NCI-H345 (cell line): ENCODE measurements at places on chromosomes 11 and 22.
A peak's percentile ranks its signal among the peaks of the same experiment; 100 is the strongest.

GRCh38 chr22:30214703-30215407 lies 31.7 kb downstream of the LIF start:
- peak; percentile 49 for DNase-seq

- DNase-seq, result no peak
Observed at GRCh38 chr11:64004590-64004984, 18.3 kb downstream of the OTUB1 start.

GRCh38 chr22:48749555-48750227 lies 1078.0 kb downstream of the BRD1 start:
- no peak for DNase-seq

DNA sequence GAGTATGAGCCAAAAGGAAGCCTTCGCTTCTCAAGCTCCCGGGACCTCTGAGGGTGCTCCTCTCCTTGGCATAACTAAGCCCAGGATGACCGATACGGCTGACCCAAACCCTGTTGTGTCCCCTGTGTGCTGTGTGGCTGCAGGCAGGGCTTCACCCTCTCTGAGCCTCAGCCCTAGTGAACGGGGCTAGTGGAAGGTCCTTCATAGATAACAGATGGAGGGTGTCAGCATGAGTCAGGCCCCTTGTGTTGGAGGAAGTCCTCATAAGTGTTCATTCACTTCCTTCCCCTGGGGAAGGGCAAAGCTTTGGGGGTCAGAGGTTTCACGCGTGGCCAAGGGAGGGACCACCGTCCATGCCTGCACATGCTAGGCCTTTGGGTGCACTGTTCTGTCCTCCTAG lies 21.5 kb downstream of the SHISAL1 start:
- no peak for DNase-seq

GRCh38 chr11:47507563-47508239 lies 45.2 kb downstream of the CELF1 start:
- no peak for DNase-seq

- peak; percentile 8 for DNase-seq
Observed at GRCh38 chr22:24066865-24067264, 55.8 kb downstream of the CABIN1 start.

DNA sequence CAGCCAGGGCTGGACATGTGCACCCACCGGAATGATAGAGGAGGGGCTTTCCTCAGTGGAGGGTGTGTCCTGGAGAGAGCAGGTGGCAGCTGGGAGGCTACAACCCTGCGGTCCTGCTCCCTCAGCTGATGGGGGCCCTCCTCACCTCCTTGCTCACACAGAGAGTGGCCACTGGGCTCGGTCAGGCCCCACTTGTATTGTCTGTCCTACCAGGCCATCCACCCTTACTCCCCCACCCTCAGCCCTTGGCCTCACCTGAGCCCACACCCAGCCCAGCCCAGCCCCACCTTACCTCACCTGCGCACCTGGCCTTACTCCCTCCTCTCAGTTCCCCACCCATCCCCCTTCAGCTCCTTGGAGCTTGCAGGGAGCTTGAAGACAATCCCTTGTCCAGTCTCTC lies 3.1 kb downstream of the TRPM5 start:
- DNase-seq, result no peak

DNA sequence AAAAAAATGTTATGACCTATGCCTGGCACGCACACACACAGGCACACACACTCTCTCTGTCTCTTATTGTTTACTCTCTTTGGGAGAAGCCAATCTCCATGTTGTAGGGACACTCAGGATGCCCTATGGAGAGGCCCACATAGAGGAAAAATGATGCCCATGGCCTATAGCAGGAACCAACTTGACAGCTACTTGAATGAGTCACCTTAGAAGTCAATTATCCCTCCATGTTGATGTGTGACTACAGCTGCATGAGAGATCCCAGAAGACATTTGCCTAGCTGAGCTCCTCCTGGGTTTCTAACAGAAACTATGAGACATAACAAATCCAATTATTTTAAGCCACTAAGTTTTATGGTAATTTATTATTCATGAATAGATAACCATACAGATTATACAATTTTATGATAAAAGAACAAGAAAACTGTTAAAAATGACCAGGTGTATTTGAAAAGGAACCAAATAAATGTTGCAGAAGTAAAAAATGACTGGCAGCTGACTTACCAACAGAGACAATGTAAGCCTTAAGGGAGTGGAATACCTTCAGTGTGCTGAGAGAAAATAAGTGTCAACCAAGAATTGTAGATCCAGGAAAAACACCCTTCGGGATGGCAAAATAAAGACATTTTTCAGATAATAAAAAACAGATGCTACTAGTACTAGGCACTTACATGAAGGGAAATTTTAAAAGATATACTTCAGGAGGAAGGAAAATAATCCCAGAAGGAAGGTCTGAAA lies 403.7 kb upstream of the SYN3 start:
- no peak for DNase-seq

GRCh38 chr11:42841556-42841955 lies 470.2 kb upstream of the API5 start:
- no peak for DNase-seq

- no peak for DNase-seq
Observed at GRCh38 chr11:128476729-128477128, 110.6 kb downstream of the ETS1 start.

- DNase-seq, result no peak
Observed at GRCh38 chr11:92801685-92802084, 167.8 kb upstream of the MTNR1B start.

GRCh38 chr11:19919050-19919561 lies 206.5 kb downstream of the NAV2 start:
- peak; percentile 31 for DNase-seq

DNA sequence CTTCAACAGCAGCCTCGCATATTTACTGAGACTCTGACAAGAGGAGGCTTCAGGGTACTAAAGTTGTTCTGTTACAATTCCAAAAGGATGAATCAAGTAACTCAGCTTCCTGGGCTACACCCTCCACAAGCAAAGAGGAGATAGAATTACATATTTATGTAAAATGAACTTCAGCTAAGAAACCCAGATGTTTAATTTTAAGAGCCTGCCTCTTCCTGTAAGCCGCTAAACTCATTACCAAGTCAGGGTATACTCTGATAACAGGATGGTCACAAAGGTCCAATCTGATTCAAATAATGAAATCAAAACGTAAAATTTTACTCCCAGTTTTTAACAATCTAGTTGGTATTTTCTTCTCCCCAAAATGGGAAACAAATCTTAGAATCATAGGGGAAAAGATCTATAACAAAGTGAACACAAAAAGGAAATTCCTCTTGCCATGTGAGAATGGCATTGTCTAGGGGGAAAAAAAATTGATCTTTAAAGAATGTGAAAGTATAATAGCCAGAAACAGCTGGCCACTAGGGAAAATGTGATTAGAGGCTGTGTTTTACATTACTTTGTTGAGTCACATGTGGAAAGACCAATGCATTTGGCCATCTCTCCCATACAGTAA lies 30.9 kb downstream of the CHEK2 start:
- DNase-seq, result no peak

- no peak for DNase-seq
Observed at GRCh38 chr11:131274233-131274632, 96.2 kb upstream of the NTM start.

GRCh38 chr11:112377946-112378345 lies 117.3 kb upstream of the PLET1 start:
- DNase-seq, result no peak

DNA sequence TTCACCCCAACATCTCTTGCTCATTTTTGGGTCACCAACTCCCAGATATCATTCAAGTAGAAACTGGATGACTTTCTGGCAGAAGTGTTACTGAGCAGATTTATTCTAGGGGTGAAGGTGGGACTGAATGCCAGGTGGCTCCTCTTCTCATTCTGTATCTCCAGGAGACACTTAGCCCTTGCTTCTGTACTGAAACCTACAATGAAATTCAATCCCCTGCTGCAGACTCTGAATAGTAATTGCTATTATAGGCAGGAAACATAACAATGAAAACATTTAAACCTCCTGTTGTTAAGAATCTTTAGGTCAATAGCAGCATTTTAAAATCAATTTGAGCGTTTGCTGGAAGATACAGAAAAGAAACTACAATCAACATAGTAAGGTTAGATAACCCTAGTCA lies 879.4 kb upstream of the TENM4 start:
- DNase-seq, result peak; percentile 49

GRCh38 chr11:126452241-126453101 lies 97.0 kb downstream of the ST3GAL4 start:
- DNase-seq, result no peak

GRCh38 chr22:19703869-19704268 lies 10.4 kb upstream of the SEPTIN5 start:
- DNase-seq, result peak; percentile 53

DNA sequence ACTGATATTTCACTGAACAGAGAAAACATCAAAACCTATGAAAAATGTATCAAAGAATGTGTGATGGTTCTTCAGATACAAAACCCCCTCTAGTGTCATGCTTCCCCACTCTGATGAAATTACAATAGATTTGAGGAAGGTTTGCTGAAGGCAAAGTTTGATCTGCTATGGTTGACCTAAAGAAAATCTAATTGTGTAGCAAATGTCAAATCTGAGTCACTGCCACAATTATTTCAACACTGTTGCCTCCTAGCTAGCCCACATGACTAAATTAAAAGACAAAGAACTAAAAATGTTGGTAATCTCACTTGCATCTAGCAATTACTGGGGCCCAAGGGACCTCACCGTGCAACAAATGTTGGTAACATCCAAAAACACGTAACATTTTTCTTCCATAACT lies 728.0 kb downstream of the DLG2 start:
- DNase-seq, result no peak

DNA sequence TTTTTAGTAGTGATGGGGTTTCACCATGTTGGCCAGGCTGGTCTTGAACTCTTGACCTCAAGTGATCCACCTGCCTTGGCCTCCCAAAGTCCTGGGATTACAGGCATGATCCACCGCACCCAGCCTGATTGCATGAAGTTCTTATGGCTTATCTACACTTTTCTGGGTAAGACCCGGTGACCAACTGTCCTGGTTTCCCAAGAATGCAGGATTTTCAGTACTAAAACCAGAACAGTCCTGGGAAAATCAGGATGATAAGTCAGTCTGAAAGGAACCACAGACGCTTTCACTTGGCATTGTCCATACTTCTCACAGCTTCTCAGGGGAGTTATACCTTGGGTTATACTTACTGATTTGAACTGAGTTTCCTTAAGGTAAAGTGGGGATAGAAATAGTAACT lies 1.4 kb upstream of the BPIFC start:
- DNase-seq, result no peak
